Stimulated activated CD4-positive, alpha-beta T cell treated with anti-CD3 and anti-CD28 coated beads, Interleukin-12 subunit alpha, Interleukin-12 subunit beta, amount 100 ng/mL, for 48 hours (primary cell): ENCODE measurements at places on chromosomes 11 and 22.

DNA sequence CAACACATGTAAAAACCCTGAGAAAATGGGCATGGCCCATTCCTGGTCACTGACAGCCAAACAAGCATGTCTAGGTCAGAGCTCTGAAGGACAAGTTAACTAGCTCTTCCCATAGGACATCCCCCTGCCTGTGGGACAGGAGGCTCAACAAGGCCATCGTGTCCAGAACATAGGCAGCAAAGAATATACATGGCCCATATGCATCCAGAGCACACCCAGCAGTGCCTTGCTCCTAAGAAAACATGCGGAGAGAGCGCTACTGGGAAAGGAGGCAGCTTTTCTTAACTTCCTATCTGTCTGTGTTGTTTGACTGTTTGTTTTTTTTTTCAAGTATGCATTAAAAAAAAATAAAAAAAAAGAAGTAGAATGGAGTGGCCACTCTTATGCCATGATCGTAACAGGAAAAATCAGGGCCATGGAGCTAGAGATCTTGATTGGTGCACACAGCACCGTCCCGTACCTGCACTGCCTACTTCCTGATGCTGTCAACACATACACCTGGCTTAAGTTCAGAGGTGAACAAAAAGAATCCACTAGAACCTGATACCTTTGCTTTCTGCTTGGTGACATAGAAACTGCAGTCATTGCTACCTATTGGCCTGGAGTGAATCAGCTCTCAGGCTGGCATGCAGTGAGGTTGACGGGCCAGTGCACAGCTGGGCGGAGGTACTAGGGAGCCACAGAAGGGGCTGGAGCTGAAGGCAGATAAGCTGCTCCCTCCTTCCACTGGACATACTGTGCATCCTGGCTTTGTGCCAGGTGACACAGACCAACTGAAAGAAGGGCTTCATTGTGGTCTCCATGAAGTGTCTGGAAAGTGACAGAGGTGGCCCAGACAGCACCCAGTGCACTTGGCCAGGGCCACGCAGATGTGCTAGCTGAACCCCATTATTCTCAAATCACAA is 11.9 kb downstream of the UFD1 start:
- DNase-seq: no peak

- DNase-seq: no peak
These were observed 6.9 kb upstream of the PHRF1 start for GRCh38 chr11:569158-569885.

GRCh38 chr11:96207459-96208449 is 135.2 kb downstream of the MAML2 start:
- DNase-seq: no peak

DNA sequence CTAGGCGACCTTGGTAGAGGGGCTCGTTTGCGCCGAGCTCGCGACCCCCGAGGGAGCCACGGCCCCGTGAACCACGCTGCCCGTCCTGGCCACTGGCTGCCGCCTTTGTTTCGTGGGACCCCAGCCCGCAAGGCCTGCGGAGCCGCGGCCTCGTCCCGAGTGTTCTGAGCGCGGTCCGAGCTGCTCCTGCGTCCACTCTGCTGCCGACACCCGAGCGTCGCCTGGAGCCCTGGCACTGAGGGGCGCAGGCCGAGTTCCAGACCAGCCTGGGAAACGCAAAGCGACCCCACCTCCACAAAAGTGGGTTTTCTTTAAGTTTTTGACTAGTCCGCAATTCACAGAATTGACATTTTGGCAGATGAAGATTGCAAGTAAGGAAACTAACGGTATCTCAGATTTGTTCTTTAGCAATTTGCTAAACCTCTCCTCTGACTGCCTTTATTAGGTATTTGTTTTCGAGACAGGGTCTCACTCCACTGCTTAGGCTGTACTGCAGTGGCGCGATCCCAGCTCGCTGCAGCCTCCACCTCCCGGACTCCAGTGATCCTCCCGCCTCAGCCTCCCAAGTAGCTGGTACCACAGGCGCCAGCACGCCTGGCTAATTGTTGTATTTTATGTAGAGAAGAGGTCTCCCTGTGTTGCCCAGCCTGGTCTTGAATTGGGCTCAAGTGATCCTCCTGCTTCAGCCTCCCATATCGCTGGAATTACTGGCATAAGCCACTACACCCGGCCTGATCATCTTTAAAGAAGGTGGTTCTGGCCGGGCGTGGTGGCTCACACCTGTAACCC is 879 bp upstream of the RNH1 start:
- no peak for DNase-seq

- DNase-seq: peak; percentile 11
These were observed at the start of gene HMOX1 for GRCh38 chr22:35380537-35381423. HMOX1 (plus strand) TSS chr22:35381096; CDS start chr22:35381174, 78 bp downstream.

DNA sequence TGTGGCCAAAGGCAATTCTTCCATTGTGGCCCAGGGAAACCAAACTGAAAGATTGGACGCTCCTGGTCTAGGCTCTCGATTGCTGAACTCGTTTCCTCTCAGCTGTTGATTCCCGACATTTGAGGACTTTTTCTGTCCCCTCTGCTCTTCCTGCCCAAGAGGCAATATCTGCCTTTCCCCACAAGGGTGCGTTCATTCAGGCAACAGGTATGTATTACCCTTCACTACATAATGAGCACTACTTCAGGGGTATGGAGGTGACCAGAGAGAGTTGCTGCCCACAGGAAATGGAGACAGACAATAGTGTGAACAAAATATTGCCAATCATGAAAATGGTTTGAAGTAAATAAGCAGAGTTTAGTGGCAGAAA is 8.2 kb downstream of the PTH start:
- no peak for DNase-seq

GRCh38 chr22:42680648-42681047 is 31.5 kb upstream of the CYB5R3 start:
- DNase-seq: no peak

DNA sequence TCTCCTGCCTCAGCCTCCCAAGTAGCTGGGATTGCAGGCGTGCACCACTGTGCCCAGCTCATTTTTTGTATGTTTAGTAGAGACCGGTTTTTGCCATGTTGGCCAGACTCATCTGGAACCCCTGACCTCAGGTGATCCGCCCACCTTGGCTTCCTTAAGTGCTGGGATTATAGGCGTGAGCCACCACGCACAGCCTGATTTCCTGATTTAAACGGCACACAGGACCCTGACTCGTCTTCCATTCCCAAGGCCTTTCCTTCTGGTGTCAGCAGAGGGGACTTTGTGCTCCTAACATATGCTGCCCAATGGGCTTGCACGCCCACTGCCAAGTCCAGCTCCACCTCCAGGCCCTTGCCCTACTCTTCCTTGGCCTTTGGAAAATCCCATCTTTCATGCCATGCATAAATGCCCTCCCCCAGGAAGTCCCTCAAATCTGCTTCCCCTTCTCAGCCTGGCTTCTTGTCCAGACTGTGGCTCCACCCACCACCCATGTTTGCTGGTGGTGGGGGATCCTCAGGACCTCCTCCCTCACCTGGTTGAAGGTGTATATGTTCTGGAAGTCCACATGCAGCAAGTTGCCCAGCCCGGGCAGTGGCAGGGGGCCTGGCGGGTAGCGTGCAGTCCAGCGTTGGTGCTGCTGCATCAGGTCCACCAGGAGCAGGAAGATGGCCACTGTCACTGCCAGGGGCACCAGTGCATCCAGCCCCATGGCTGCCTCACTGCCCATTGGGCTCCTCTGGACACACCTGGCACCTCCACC is 23.9 kb upstream of the CYP2D6 start:
- DNase-seq: no peak

GRCh38 chr22:29028468-29028867 is 33.2 kb downstream of the C22orf31 start:
- DNase-seq: no peak

DNA sequence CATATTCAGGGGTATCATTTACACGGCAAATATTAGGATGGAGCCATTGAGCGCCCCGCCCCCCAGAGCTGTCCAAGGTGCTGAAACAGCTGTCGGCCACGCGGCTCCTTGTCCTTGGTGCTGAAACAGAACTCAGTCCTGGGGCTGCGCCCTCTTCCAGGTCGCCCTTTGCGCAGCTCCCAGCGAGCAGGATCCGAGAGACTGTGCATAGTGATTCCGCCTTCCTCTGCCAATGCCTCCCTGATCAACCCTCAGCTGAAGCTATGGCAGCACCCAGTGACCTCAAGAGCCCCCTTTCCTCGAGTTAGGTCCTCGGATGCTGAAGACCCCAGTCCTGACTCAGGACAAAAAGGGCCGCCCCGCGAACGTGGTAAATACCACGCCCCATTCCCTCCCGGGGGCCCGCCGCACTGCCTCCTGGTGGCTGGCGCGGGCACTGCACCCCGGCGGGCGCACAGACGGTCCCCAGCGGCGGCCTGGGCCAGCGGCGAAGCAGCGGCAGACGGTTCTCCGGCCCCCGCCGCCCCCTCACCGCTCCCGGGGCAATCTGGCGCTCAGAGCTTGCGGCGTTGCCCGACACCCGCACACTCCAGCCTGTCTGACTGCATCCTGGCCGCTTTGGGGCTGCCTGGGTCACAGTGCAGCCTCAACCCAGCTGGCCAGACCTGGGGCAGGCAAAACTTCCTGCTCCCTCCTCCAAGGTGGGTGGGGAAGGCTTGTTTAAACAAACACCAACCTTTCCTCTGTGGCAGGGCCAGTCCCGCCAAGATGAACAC is 13.4 kb downstream of the SYT7 start:
- peak; percentile 68 for DNase-seq

- DNase-seq: no peak
These were observed 29.0 kb downstream of the CSNK2A3 start for GRCh38 chr11:11324090-11324489.

DNA sequence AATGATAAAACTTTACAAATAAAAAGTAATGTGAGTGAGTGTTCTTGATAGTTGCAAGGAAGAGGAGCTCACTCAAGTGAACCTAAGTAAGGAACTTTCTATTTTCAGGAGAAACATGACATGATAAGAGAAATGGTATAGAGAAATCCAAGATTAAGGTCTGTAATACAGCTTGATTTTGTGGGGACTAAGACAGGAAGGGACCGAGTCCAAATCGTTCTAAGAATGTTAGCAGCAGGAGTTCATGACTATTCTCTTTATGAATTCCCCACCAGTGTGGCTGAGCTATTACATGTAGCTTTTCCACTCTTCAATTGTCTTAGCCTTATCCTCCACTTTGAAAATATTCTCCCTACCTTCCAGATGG is 698.6 kb upstream of the ARHGAP42 start:
- DNase-seq: no peak

- no peak for DNase-seq
These were observed 13.7 kb downstream of the PAX6 start for GRCh38 chr11:31797190-31798056.

- no peak for DNase-seq
These were observed 35.5 kb downstream of the POLR3H start for GRCh38 chr22:41508770-41509170.

- DNase-seq: no peak
These were observed 32.1 kb downstream of the ARFGAP2 start for GRCh38 chr11:47144541-47144940.

DNA sequence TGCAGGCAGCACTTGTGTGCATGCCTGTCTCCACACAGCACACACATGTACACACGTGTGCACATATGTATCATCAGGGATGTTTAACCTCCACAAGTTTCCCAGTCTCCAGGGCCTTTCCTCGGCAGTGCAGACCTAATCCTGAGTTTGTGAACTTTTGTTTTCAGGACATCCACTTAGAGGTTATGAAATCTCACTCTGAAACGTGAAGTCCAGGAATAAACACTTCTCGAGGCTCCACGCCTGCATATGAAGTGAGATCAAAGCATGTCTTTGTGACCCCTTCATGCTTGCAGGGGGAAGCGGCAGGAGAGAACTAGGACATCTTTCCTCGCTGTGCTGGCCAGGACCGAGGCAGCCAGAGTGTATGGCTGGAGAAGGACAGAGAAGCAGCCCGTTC is 3.1 kb downstream of the SHISAL1 start:
- DNase-seq: no peak

- no peak for DNase-seq
These were observed 78.0 kb upstream of the PPARA start for GRCh38 chr22:46072110-46072881.

DNA sequence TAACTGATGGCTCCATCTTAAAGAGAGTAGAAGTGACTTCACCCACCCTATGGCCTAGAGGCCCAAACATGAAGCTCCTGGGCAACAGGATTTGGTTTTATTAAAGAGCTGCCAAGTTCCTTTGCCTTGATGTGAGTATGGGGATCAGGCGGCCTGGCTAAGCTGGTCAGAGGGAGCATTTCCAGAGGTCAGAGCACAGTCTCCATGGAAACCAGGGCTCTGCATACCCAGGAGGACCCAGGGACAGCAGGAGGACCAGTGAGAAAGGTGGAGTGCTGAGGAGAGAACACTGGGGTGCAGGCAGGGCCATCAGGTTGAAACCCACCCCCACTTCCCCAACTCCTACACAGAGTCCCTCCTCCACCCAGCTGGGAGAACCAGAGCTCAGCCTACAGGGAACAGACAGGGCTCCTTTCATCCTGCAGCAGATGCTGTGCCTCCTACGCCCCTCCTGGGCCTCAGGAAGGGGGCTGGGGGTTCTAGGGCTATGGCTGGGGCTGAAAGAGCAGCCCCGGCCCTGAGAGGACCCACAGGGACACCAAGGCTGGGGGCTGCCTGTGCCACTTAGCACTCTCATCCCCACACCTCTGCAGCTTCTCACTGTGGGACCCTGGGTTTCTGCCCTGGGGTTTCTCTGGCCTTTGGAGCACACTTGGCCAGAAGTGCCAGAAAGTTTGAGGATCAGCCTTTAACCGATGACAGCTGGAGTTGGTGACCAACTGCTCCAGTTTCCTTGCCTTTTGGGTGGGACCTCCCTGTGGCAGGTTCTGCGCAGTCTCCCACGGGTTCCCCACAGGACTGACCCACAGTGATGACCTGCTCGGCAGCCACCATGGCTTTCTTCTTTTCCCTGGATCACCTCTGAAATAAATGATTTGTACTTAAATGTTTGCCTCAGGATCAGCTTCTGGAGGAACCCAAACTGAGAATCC is 13.8 kb upstream of the P2RY6 start:
- DNase-seq: no peak

- DNase-seq: no peak
These were observed 80.1 kb downstream of the PACS1 start for GRCh38 chr11:66150140-66150539.

DNA sequence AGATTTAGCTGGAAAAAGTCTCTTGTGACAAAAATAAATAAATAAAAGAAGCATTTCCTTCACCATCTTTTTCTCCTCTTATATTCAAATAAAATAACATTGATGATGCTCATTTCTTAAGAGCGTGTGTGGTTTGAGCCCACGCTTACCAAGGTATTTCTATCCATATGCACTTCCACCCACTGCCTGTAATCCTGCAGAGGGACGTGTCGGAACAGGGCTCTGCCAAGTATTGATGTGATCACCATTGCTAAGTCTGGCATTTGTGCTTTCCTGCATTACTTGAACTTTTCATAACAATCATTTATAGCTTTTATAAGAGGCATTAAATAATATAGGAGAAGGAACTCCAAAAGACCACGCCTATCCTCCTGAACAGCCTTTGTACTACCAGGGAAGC is 107.6 kb downstream of the SHANK2 start:
- no peak for DNase-seq

- DNase-seq: no peak
These were observed 35.7 kb upstream of the MUC5AC start for GRCh38 chr11:1121813-1122663.

GRCh38 chr11:64229090-64229743 is 1.1 kb upstream of the DNAJC4 start:
- DNase-seq: no peak
